Stimulated activated CD8-positive, alpha-beta memory T cell treated with anti-CD3 and anti-CD28 coated beads, Interleukin-4, amount 100 ng/mL, for 4 hours (primary cell): ENCODE measurements at places on chromosomes 1 and 21.

DNA sequence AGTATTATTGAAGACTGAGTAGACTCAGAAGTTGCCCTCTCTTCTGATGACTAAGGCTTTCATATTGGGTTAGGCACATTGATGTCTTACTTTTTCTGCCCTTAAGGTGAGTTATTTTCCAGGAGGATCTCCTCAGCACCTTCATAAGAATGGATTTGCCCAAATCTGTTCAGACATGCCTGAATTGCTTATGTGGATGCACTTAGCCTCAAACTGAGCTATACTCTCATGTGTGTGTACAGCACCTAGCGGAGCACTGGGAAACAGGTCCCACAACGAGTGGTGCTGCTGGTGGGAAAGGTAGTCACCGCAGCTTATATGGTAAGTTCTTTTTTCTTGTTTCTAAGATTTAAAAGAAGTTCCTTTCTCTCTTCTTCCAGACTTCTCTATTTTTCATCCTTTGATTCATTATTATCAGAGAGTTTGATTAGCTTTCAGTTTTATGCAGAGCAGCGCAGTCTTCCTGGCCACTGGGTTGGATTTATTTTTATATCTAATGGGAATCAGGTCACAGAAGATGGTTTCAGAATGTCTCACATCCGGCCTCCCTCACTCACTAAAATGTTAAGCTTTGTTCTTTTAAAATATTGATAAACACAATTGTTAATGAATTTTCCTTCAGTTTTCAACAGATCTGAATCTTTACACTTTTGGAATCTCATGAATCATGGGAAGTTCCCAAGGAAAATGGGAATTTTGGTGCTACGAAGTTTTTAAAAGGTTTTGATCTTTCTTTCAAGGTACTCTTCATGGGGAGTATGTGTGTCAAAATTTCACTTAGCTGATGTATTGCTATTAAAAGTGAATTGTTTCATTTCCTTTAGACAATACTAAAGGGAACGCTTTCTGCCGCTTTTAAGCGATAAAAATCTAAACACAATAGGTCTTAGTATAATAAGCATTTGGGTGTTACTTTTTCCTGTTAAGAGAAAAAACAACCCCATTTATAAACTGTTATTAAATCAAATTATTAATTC lies 58.5 kb downstream of the EXTL2 start:
- DNase-seq = no peak

DNA sequence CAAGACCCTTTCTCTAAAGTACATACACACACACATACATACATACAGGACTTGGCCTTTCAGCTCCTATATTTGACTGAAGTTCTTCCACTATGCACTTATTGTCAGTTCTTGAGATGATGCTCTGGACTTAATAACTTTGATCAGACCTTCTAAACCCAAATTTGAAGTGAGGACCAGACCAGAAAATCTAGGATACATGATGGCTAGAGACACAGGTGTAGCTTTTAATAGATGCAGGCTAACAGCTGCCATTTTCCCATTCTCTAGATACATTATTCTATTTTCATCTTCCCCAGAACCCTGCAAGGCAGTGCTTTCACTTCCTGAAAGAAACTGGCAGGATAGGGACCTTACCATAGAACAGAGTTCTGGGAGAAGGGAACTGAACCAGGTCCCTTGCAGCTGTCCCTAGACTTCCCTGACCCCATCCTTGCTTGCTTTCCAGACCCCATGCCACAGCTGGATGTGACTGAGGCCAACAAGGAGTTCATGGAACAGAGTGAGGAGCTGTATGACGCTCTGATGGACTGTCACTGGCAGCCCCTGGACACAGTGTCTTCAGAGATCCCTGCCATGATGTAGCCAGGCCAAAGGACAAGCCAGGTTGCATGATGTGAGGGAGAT lies 14.9 kb upstream of the RAB42 start:
- DNase-seq = no peak

- DNase-seq = no peak
Measured at GRCh38 chr1:180231936-180232335, 1.9 kb downstream of the LHX4 start.

DNA sequence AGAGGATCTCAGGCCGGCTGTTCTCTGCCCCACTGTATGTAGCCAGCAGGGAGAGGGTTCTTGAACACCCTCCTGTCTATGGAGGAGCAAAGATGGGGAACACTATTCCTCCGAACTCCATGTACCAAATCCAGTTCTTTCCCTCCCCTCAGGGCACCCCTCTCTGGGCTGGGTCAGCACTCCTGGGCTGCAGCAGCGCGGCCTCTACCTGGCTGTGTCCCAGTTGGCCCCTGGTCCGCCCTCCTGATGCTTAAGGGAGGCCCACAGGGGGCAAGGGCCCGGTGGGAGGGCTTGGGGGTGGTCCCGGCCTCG lies 471 bp upstream of the ADPRS start:
- DNase-seq = no peak

- DNase-seq = no peak
Measured at GRCh38 chr1:24904731-24905354, 25.2 kb downstream of the RUNX3 start.

- no peak for DNase-seq
Measured at GRCh38 chr1:172408958-172409357, 11.5 kb upstream of the C1orf105 start.

DNA sequence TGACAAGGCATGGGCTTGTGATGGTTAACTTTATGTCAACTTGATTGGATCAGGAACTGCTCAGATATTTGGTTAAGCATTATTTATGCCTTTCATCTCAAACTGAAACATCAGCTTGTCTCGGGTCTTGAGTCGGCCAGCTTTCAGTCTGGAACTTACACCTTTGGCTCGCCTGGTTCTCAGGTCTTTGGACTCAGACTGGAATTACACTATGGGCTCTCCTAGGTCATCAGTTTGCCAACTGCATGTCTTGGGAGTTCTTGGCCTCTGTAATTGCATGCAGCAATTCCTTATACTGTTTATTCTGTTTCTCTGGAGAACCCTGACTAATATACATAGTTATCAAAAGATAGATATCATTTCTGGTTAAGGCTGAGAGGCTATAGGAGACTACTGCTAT lies 653.7 kb downstream of the ADGRL2 start:
- no peak for DNase-seq

DNA sequence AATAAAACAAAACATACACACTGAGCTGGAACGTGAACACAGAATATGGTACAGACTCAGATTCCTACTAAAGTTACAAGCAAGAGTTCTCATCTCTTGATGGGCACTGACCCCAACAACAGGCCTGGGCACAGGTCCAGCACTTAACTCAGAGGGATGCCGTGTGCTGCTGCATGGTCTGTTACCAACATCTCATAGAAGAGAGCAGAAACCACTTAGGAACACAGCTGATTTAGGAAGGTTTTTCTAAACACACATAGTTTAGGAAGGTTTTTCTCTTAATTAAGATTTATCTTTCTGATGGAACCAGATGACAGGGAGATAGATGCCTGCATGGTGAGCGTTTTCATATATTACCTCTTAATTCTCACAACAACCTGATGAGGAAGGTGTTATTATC lies 1.5 kb downstream of the GCLM start:
- DNase-seq = no peak

DNA sequence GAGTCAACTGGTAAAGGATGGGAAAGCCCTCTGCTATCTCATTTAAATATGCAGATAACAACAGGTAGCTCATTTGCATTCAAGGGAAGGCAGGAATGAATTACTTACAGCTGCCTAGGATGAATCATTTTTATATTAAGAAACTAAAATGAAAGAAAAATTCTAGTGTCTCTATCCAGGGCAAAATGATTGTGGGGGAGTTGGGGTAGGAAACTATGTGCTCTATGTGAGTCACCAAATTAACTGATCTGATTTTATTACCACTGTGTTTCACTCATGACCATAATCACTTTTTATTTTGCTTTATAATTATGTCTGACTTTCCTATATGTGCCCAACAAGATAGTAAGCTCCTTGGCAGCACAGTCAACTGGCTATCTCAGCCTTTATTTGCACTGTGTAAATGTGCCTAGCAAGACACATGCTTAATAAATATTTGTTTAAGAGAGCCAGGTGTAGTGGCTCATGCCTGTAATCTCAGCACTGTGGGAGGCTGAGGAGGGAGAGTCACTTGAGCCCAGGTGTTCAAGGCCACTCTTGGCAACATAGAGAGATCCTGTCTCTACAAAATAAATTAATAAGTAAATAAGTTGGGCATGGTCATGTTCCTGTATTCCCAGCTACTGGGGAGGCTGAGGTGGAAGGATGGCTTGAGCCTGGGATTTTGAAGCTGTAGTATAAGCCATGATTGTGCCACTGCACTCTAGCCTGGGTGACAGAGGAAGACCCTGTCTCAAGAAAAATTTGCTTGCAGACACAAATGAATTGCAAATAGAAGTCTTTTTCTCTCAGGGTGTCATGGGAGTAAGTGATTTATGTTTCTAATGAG lies 84.1 kb downstream of the SPAG17 start:
- no peak for DNase-seq

GRCh38 chr21:45724345-45724961 lies 80.9 kb downstream of the PCBP3 start:
- no peak for DNase-seq

GRCh38 chr1:203284411-203285123 lies 20.8 kb upstream of the BTG2 start:
- no peak for DNase-seq

DNA sequence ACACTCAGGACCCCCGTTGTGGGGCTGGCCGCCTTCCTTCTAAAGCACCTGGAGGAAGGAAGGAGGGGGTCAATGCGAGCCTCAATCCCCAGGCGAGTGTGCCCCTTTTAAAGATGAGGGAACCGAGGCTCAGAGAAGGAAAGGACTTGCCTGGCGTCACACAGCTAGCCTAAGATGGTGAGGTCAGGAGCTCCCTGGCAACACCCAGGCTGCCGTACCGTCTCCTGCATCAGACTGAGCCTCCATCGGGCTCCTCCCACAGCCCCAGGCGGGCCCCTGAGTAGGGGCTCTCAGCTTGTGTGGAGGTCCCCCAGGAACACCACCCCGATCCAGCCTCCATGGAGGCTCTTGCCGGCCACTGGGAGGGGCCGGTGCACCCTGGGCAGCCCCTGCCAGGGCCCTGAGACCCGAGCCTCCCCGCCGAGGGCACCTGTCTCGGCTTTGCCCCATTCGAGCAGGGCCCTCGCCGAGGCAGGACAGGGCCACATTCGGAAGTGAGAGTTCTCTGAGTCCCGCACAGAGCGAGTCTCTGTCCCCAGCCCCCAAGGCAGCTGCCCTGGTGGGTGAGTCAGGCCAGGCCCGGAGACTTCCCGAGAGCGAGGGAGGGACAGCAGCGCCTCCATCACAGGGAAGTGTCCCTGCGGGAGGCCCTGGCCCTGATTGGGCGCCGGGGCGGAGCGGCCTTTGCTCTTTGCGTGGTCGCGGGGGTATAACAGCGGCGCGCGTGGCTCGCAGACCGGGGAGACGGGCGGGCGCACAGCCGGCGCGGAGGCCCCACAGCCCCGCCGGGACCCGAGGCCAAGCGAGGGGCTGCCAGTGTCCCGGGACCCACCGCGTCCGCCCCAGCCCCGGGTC lies at the start of gene AIRE:
AIRE (plus strand) TSS at position 739 of the 855 bp plus-strand sequence. CDS start 131 bp downstream, outside the sequence.
- DNase-seq = no peak
